Stimulated activated CD4-positive, alpha-beta T cell treated with anti-CD3 and anti-CD28 coated beads, Interleukin-4, amount 100 ng/mL, for 48 hours (primary cell): ENCODE measurements at places on chromosomes 16 and 17.

- no peak for DNase-seq
Measured at GRCh38 chr17:58501451-58501850, 13.0 kb downstream of the MTMR4 start.

DNA sequence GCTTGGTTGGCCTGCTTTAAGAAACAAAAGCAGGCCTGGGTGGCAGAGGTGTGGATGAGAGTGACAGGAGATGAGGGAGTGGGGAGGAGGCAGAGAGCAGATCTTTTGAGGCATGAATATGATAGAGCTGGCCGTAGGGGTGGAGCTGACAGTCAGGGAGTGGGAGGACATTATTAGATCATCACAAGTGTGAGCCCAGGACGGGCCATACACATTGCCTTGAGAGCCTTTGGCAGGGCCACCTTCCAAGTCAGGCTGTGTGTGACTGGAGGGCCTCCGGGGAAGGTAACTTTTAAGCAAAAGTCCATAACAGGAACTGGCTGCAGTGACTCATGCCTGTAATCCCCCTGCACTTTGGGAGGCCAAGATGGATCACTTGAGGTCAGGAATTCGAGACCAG is 26.3 kb downstream of the GINS3 start:
- no peak for DNase-seq

- DNase-seq, result no peak
Measured at GRCh38 chr17:42311240-42312034, 23.1 kb downstream of the STAT5A start.

DNA sequence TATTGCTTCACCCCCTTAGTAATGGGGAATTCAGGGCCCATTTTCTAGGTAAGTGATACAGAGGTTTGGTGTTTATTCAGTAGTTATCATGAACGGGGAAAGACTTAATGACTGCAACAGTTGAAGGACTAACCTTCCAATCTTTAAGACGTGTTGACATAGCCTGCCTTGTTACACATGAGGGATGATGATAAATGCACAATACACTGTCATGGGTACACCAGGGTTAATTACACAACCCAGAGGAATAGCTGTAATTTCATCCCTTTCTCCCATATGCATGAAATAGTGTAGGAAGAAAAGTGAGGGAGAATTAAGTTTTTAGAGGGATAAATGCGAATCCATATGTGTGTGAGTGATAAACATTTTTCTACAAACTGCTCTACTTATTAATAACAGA is 10.7 kb downstream of the MYH4 start:
- no peak for DNase-seq

DNA sequence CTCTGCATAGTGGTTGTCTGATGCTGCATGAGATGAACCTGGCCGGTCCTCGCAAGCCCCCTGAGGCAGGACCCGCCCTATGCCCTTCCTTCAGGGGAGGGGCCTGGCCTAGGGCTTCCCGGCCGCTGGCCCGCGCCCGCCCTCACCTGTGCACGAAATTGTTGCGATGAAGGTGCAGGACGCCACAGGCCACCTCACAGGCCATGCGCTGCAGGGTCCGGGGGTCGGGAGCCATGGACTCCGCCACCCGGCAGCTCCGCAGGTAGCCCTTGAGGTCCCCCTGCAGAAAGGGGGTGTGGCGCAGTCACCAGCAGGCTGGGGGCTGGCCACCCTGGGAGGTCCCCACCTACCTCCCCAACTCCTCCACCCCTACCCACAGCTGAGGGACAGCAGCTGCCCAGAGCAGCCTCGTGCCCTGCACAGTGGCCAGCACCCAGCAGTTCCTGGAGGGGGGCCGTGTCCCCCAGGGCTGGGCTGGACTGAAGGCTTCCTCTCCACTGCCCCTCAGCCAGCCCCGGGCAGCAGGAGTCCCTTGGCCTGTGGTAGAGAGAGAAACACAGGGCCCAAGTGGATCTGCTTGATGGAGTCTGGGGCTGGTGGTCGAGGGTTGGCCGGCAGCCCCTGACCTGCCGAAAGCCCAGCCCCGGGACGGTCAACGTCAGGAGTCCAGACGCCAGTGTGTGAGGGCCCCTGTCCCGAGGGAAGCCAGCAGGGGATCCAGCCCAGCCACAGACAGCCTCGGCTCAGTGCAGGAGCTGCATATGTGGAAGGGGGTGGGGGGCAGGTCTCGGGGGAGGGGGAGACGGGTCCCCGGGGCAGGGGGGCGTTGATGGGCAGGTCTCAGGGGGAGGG is 38.8 kb upstream of the PVALEF start:
- no peak for DNase-seq

DNA sequence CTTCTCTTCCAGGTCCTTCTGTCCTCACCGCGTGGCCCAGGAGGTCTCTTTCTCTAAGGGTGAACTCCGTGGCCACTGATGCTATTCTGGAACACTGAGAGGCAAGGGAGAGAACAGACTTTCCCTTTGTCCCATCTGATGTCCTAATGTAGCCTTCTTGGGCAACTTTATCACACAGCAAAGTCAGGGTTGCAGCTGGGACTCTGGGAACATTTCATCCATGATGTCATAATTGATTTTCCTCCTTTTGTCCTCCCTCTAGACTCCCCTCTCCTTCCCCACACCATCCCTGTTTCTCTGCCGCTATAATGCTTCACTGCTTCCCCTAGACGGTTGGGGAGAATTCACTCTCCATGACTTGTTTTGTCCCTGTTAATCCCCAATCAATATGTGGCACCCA is 201.0 kb downstream of the SHISA9 start:
- DNase-seq, result no peak

DNA sequence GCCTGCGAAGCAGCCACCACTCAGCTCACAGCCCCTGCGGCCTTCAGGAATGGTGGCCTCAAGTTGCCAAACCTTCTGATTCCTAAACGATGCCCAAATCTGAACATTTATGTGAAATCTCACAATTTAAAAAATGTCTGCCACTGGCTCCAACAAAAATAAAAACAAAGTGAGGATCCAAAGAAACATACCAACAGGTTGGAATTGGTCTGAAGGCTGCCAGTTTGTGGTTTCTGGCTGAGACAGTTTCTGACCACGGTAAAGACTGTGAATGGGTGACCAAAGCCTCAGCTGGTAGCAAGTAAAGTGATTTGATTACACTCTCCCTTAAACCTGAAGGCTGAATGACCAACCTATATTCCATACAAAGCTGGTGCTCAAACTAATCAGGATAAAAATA is 24.9 kb downstream of the LITAFD start:
- no peak for DNase-seq

DNA sequence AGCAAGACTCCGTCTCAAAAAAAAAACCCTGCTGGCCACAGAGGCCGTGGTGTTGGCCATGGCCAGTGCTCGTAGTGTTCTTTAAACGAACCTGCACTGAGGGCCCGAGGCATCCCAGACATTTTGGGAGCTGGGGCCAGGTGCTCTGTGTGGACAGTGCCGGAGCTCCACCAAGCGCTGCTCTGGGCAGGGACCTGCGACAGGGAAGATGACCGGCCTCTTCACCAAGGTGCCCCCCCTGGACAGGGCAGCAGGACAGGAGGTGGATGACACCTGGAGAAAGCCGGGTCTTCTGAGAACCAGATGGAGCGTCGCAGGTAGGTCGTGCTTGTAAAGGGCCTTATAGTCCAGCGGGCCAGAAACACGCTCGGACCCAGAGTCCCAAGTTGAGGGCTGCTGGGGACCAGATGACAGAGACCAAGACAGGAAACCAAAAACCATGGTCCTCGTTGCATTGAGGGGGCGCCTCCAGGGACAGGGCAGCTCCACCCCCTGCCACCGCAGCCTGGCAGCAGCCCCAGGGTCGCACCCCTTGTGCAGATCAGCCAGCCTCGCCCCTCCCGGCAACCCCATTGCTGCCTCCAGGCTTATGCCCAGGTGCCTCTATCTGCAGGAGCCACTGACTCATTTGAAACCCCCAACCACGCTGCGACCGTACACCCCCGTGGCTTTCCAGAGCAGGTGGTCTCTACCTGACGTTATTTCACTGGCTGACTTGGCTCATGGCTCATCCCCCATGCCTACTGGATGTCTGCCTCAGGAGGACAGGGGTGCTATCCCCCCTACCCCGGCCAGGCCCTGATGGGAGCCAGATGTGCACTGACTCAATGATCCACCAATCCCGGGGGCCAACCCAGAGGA is 4.2 kb upstream of the NTN3 start:
- DNase-seq, result no peak

DNA sequence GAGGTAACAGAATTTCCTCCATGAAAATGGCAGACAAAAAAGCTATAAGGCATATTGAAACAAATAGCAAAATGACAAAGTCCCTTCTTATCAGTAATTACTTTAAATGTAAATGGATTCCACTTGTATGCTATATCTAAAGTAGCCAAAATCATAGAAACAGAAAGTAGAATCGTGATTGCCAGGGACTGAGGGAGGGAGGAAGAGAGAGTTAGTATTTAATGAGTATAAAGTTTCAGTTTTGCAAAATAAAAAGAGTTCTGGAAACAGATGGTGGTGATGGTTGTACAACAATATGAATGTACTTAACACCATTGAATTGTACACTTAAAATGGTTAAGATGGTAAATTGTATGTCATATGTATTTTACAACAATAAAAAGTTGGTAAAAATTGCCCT is 407.4 kb downstream of the CA10 start:
- no peak for DNase-seq

GRCh38 chr16:51864575-51864974 is 682.4 kb downstream of the TOX3 start:
- no peak for DNase-seq

DNA sequence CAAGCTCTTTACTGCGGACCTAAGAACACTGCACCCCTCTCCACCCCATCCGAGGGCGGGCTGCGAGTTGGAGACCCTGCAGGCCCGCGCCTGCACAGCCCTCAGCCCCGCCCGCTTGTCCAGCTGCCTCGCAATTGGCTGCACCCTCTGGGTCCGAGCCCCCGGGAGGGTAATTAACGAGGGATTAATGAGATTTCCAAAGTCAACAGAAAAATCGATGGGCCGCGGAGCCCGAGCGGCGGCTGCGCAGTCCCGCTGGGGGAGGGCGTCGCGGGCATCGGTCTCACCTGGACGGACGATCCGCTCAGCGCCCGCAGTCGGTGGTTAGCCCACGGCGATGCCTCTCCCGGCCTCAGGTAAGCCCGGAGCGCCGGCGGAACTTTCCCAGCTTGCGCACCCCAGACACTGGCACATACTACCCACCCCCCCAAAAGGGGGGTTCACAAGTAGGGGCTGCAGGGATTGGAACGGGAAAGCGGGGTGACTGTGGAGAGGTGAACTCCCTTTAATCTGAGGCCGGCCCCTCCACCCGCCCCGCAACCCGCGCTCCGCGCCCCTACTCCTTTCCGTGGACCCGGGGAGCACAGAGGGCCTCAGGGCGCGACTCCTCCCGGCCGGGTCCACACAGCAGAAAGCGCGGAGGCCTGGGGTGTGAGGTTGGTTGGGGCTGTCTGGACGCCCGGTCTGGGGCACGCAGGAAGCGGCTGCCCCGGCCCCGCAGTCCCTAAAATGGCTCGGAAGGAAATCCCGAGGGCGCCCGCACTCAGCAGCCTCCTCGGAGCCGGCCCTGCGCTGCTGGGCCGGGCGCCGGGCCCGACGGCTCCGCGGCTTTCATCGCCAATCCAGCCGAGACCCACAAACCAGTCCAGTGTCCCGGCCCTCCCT is at the start of gene OTOP3:
Gene OTOP3, plus strand, starts transcription at position 314 of the 885 bp plus-strand sequence. Its CDS starts 24 bp downstream, at position 338.
- no peak for DNase-seq

GRCh38 chr16:17391715-17392114 is 79.0 kb downstream of the XYLT1 start:
- no peak for DNase-seq

GRCh38 chr16:28496844-28497243 is 2.4 kb downstream of the APOBR start:
- DNase-seq, result no peak

DNA sequence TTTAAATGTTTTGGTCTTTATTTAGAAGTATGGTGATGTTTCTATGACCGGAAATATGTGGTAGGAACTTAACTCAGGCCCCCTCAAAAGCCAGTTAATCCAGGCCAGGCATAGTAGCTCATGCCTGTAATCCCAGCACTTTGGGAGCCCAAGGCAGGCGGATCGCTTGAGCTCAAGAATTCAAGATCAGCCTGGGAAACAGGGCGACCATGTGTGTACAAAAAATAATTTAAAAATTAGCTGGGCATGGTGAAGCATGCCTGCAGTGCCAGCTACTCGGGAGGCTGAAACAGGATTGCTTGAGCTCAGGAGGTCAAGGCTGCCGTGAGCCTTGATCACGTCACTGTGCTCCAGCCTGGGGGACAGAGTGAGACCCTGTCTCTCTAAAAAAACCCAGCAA is 10.3 kb downstream of the RSL1D1 start:
- DNase-seq, result no peak
